Activated CD8-positive, alpha-beta memory T cell treated with anti-CD3 and anti-CD28 coated beads for 4 hours (primary cell): ENCODE measurements at places on chromosomes 12 and 14.

- DNase-seq = no peak
These were observed 21.7 kb downstream of the PAPLN start for GRCh38 chr14:73258845-73259611.

- DNase-seq = no peak
These were observed 33.9 kb downstream of the DNAL1 start for GRCh38 chr14:73678698-73679097.

GRCh38 chr14:37708481-37708880, 113.1 kb downstream of the TTC6 start:
- DNase-seq = no peak

DNA sequence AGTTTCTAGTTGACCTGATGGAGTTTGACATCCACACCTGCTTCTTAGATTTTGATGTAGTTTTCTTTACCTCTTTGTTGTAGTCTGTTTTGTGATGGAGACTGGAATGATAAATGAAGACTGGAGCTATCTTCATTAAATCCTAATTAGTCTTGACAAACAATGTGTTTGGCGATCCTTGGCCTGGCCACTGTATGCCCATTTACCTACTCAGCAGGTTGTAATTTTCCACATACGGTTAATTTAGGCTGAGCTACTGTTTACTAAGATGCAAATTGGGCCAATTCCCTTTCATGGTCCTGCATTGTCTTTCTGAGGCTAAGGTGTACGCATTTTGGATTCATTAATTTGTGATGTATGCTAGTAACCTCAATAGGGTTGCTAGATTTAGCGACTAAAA, at the start of gene TAS2R7:
Gene TAS2R7 (minus strand): TSS at position 41 of the 400 bp plus-strand sequence. CDS start 57 bp downstream, outside the sequence.
- DNase-seq = no peak

- DNase-seq = peak; percentile 36
These were observed at the start of gene VASH1 for GRCh38 chr14:76761136-76761959. Gene VASH1, plus strand, starts transcription at chr14:76761468. Its CDS starts 1,354 bp downstream, at chr14:76762822.

DNA sequence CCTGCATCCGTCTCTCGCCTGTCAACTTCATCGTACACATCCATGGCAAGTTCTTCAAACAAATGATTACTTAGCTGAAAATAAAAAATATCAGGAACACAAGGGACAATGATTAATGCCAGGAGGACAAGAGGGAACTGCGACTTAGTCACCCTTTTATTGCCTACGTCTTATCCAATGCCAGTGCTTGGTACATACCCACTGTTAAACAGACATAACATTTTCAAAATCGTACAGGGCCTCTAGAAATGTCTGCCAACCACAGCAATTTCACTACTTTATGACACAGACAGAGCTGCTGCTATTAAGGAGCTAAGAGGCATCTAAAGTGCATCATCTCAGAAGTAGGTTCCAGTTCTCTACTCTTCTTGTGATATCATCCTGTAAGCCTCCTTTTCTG, 34.6 kb downstream of the GIT2 start:
- DNase-seq = no peak

- no peak for DNase-seq
These were observed 24.2 kb downstream of the SH2B3 start for GRCh38 chr12:111429828-111430432.

- no peak for DNase-seq
These were observed 54.9 kb upstream of the MDGA2 start for GRCh38 chr14:47730296-47730695.

DNA sequence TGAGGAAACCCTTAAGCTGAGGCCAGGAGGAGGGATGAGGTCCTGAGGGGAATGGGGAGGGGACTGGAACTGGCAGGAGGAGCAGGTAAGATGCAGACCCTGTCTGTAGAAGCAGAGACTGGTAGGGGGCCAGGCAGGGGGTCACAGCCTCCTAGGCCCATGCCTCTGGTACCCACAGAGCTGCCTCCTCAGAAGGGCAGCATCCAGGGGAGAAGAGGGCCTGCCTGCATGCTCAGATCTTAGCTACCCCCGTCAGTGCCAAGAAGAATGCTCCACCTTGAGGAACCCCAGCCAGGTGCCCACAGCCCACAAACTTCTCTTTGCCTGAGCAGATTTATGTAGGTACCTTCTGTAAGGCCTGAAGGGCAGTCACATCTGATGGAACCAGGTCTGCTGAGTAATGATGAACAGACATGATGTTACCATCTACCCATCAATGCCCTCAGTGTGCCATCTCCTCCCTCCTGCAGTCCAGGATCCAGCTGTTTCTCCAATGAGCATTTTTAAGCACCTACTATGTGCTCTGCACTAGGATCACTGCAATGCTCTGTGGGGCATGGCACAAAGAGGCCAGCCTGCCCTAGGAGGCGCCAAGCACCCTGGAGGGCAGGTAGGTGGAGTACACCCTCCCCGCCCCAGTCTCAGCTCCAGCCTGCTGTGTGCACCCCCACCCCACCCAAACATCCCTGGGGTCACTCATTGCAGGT, 24.8 kb upstream of the ZFP36L1 start:
- DNase-seq = no peak

DNA sequence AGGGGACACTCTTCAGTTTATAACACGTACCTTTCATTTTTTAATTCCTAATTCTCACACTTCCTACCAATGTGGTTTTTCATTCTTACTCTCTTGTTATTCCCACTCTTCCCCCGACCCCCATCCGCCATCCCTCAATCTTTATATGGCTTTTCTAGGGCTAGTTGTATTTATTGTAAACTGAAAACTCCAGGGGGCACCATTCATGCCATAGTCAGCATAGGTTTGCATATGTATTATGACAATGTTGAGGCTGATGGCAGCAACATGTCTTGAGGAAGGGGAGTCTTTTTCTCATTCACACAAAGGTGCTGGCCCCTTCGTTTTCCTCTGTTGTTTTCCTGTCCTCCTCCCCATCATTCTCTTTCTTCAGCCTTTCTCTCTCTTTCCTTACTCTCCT, 27.7 kb upstream of the LTA4H start:
- no peak for DNase-seq

GRCh38 chr12:109961201-109961600, 35.0 kb downstream of the GIT2 start:
- DNase-seq = no peak

DNA sequence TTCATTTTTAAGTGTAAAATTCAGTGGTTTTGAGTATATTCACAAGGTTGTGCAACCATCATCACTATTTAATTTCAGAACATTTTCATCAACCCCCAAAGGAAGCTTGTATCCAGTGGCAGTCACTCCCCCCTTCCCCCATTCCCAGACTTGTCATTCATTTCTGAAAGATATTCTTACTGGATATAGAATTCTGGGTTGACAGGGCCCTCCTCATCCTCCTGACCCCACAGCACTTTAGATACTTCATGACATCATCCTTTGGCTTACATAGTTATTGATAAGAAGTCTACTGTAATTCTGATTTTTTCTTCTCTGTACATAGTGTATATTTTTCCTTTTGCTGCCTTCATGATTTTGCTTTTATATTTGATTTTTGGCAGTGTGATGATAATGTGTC, 8.8 kb upstream of the ADGRD1 start:
- no peak for DNase-seq

- no peak for DNase-seq
These were observed 9.8 kb upstream of the PCNX1 start for GRCh38 chr14:70897464-70897863.

DNA sequence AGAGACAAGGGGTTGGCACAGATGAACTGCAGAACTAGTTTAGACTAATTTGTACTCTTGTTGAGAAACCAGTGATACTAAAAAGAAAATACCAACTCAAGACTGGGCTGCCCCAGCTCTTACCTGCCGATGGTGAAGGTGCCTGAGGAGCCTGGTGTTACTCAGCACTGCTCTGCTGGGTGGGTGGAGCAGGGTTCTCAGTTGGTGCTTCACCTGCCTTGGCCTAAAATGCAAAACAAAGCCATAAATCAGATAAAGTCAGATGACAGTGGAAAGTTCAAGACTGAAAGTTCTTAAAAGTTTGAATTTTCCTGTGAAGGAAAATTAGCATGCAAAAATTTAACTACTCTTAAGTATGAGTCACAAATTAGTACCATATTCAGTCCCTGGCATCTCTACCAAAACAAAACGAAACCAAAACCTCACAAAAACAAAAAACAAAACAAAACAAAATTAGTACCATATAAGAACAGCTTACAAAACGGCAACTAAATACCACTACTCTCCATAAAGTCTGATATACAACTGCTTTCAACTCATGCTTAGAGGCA, 21.9 kb downstream of the YBX3 start:
- DNase-seq = peak; percentile 38

GRCh38 chr12:34406228-34406995, 384.1 kb downstream of the ALG10 start:
- DNase-seq = no peak

GRCh38 chr12:4388662-4389061, 9.2 kb upstream of the FGF23 start:
- DNase-seq = no peak

GRCh38 chr12:26102953-26103352, 21.9 kb downstream of the BHLHE41 start:
- no peak for DNase-seq

- DNase-seq = no peak
These were observed 176.3 kb upstream of the PARP11 start for GRCh38 chr12:4049298-4050080.

- DNase-seq = no peak
These were observed 8.5 kb downstream of the VASH1 start for GRCh38 chr14:76769636-76770292.

GRCh38 chr12:79421236-79421740, 269.5 kb downstream of the PAWR start:
- DNase-seq = no peak

DNA sequence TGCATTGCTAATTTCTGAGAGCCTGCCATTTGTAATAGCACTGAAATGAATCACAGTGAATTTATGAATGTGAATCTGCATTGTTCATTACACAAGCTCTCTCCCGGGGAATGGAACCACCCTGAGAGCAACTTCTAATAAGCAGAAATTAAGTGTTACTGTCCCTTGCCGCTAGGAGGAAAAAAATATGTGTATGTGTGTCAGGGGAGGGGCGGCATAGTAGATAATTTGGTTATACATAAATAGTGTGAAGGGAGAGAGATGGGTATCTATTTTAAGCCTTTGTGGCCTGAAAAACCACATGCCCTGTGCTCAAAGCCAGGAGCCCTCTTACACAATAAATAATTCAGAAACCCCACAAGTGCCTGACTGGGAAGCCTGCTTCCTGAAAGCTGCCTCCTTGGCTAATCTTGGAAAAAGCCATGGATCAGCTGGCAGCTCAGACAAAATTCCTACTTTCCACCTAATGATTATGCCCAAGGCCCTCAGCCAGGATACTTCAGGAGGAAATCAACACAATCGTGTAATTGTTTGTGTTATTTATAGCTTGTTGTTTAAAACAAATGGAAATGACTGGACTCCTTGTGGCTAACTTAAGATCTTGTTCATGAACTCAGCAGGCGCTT, 366.2 kb upstream of the KITLG start:
- DNase-seq = no peak

DNA sequence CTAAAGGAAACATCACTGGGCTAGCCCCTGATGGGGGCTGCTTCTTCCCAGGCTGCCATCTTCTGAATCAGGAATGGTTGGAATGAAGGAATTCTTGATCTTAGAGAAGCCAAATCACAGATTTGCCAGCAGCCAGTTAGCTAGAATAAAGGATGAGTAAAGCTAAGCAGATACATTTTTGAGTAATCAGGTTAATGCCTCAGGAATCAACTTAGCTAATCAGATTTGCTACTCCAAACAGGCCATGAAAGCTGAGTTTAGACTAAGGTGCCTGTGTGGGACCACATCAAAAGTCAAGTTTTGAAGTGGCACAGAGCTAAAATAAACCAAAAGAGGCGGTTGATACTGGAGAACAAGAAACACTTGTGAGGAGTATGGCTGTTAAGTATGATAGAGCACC, 28.8 kb upstream of the LMO3 start:
- DNase-seq = no peak

DNA sequence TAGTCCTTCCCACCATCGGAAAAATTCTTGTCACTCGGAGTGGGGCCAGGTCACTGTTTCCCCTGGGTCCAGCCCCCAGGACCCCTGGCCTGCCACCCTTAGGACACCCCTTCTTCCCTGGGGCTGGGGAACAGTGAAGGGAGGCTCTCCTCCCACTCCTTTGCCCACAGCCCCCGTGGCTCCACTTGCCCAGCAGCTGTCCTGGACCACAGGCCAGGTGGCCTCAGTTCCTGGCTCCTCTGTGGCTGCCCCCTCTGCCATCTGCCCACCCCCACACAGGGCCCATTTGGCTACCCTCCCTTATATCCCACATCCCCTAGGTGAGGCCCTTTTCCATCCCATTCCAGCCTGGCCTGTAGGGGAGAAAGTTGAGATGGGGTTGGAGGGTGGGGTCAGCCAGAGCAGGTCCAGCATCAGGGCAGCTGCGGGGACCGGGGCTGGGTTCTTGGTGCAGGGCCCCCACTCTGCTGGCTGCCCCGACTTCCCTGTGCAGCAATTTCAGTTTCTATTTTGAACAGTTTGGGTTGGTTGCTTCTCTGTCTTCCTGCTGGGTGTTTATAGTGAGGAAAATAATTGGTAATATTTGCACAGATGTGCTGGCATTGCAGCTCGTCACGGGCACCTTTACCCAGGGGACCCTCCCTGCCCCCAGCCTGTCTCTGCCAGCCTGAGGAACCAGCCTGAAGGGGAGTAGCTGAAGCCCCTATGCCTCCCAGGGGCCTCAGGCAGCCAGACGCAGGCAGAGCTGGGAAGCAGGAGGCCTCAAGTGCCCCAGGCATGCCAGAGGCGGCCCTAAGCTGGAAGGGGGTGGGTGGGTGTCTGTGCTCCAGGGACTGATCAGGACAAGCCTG, 23.4 kb downstream of the SYNDIG1L start:
- DNase-seq = no peak

- no peak for DNase-seq
These were observed 6.0 kb downstream of the ORAI1 start for GRCh38 chr12:121632069-121632970.

GRCh38 chr12:69022674-69023073, 89.7 kb upstream of the CPM start:
- no peak for DNase-seq

DNA sequence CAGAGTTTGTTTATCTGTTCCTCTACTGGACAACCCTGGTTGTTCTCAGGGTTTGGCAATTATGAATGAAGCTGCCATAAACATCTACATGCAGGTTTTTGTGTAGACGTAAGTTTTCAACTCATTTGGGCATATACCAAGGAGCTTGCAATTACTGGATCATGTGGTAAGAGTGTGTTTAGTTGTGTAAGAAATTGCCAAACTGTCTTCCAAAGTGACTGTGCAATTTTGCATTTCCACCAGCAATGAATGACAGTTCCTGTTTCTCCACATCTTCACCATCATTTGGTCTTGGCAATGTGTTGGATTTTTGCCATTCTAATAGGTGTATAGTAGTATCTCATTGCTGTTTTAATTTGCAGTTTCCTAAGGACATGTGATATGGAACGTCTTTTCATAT, 39.8 kb upstream of the FBXO33 start:
- DNase-seq = no peak

DNA sequence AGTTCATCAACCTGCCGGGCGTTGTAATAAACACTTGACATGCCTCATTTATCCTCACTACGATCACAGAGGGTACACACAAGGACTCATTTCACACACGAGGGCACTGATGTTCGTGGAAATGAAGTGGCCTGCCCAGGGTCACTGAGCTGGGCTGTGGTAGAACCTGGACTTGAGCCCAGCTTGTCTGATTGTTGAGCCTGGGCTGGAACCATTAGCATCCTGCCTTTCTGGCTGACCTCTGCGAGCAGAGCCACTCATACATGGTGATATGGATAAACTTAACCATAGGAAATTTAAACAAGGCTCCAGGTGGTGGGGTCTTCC, 16.6 kb upstream of the JDP2 start:
- no peak for DNase-seq
